ENCODE measurements at places on chromosomes 12 and 14.

DNA sequence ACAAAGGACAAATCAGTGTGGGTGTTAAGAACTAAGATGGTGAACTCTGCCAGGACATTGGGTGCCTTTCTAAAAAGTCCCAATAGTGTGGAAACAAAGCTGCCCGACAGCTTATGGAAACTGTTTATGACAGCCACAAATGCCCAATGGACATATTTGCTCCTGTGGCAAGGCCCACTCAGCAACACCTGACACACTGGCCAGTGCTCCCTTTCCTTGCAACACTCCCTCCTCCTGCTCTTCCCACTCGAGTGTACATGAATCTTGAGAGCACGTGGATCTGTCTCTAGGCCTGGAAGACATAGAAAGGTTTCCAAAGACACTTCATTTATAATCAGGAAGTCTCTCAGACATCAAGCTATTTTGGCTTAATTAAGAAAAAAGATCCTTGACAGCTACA is 14.2 kb upstream of the LRIG3 start:
- no peak for DNase-seq

- no peak for DNase-seq
Measured at GRCh38 chr12:55470088-55470829, at the start of gene OR6C70. OR6C70 (minus strand) TSS chr12:55470138; CDS start chr12:55470138, 0 bp downstream.

DNA sequence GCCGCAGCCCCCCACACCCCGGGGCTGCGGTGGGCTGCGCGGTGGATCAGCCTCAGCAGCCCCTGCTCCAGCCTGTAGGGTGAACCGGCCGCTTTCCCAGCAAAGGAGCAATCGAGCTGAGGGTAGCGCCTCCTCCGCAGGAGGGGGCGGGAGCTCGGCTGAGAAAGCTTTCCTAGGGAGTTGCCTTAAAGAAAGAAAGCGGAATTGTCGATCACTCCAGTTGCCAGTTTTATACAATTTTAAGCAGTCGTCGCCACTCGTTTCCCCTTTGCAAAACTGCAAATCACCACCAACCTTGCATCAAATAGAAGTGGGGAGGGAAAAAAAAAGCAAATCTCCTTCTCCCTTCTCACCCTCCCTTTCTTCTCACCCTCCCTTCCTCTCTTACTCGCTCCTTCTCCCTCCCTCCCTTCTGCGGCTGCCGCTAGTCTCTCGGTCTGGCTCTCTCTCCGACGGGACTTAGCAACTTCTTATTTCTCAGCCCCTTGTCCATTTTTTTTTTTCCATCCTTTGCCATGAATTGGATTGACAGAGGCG is at the start of gene PDE3A:
TSS of gene PDE3A (plus strand) at position 424 of the 537 bp plus-strand sequence. CDS start 748 bp downstream, outside the sequence.
- no peak for DNase-seq

DNA sequence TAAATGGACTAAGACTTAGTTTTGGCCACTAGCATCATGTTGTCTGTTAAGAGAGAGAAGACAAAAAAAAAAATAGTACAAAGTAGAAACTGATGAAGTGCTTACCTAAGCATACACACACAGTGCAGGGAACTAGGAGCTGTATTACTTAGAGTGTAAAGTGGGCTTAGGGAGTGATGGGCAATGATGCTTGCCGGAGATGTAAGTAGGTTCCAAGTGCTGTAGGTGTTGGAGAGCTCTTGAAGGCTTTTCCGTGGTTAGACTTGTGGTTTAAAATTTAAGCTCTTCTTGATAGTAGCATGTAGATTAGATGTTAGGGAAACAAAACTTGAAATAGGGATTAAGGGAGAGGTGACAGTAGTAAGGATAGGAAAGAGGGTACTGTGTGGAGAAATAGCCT is 34.7 kb downstream of the MIA2 start:
- no peak for DNase-seq

Data from stimulated activated CD8-positive, alpha-beta memory T cell treated with anti-CD3 and anti-CD28 coated beads, Interleukin-12 subunit alpha, Interleukin-12 subunit beta, amount 100 ng/mL, for 4 hours (primary cell).